ENCODE measurements at places on chromosomes 4 and X.

DNA sequence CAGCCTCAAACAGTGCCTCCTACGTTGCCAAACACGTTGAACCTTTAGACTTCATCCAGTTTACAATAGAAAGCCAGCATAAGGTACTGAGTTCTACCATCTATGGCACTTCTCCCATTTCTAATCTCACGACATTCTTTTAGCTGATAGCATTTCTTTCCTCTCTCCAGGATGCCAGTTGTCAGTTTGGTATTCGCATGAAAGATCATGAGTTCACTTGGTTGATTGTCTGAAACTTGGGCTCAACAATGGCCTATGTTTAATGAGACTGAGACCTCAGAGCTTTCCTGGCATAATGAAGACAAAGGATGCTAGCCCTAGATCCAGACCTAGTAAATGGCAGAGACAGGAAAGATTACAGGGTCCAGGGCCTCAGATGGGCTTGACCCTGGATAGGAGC, 69.2 kb upstream of the SPRY1 start:
- no peak for DNase-seq

DNA sequence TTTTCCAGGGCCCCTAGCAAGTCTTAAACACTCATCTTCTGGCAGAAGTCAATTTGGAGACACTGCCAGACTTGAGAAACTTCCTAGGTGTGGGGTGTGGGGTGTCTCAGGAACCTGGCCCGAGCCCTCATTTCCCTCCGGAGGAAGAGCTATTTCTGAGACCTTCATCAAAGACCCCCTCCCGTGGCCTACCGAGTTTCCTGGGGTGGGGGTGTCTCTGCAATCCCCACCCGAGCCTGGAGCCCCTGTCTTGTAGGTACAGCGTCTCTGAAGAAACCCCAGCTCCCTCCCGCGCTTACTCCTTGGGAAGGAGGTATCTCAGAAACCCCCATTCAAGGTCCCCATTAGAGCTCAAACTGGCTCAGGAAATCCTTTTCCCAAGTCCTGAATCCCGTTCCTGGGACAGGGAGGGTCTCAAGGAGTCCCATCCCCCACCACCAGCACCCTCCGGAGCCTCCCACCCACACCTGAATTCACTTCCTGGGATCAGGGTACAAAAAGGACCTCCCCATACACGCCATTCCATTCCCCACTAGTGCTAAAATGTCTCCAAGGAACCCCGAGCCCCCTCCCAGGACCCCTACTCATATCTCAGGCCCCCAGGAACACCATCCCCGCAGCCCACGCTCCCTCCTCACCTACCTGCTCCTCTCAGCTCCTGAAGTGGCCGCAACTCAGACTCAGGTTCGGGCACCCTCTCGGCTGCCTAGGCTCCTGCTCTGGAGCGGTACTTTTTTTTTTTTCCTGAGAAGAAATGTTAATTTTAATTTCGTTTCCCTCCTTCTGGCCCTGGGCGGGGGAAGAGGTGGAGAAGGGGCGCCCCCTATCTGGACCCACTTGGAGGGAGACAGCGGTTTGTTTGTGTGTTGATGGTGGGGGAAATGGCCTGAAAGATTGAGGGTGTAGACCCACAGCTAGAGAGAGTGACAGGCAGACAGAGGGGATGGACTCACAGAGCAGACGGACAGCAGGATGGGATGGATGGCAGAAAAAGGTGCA, 1.1 kb downstream of the SLC38A5 start:
- peak; percentile 77 for DNase-seq

- DNase-seq: no peak
These were observed 7.1 kb downstream of the ARHGEF6 start for GRCh38 chrX:136773648-136774047.

GRCh38 chrX:63720293-63720692, 64.7 kb downstream of the ARHGEF9 start:
- no peak for DNase-seq

- peak; percentile 86 for DNase-seq
These were observed 79.2 kb upstream of the NALF2 start for GRCh38 chrX:69424910-69425309.

- DNase-seq: no peak
These were observed 29.5 kb upstream of the XIAP start for GRCh38 chrX:123830309-123830708.

GRCh38 chr4:41070516-41071281, 143.6 kb downstream of the APBB2 start:
- DNase-seq: no peak

DNA sequence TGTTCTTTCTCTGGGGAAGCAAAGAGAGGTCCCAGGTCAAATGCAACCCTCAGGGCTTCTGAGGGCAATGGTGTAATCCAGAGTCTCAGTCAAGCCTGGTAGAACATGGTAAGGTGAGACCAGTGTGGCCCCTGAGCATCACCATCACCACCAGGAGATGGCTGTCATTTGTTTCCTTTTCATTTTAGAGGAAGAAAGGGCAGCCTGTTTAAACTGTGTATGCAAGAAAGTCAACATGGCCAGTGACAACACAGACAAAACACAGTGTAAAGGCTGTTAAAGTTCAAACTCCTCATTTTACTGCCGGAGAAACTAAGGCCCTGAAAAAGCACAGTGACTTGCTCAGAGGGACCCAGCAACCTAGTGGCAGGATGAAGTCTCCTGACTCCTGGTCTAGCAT, 2.0 kb upstream of the EDA start:
- DNase-seq: no peak

- DNase-seq: no peak
These were observed 35.1 kb downstream of the TEC start for GRCh38 chr4:48234575-48234974.

- DNase-seq: no peak
These were observed 41.1 kb downstream of the BMPR1B start for GRCh38 chr4:94798808-94799207.

GRCh38 chrX:19291086-19291485, 52.6 kb upstream of the PDHA1 start:
- DNase-seq: peak; percentile 2

DNA sequence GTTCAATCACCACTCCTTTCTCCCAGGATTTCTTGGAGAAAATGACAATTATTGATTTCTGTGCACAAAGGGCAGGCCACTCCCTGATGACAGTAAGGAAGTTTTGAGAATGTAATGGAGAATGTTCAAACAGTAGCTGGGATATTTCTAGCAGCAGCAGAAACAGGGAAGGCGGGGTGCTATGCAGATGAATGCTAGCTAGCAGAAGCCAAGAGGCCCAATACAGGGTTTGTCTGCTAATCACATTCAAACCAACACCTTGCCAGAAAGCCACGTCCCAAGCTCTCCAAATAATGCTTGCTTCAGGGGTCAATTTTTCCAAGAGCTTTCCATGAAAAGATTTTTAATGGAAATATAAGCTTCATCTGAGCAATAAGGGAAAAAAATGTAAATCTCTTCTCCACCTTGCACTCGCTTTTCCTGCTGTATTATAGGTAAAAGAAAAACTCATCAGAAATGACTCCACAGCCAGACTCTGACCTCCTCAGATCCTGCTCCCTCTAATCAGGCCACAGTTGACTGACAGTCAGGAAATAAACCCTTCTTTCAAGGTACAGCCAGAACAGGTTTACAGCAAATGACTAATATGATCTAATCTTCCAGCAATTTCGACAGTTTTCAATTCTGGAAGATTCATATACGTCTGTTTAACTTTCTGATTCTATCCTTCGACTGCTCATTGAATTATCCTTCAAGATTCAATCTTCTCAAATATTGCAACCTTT, 84.7 kb upstream of the PCDH19 start:
- no peak for DNase-seq

GRCh38 chrX:147559191-147559590, 352.5 kb upstream of the FMR1 start:
- DNase-seq: no peak

DNA sequence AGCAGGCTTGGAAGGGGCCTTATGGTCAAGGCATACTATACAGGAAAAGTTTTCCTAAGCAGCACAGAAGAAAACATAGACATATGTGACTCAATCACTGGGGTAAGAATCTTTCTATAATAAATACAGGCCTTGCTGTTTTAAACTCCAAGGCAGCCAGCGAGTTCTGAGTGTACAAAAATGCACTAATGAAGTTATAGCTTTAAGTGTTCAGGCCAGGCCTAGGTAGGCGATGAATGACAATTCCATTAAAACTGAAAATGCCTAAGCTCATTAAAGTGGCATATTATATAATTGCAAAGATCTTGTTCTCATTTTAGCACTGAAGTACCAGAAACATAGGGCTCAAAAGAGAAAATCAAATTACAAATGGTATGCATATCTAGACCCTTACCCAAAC, 716.4 kb upstream of the HS3ST1 start:
- DNase-seq: no peak

- no peak for DNase-seq
These were observed 116.3 kb downstream of the BMP15 start for GRCh38 chrX:51026862-51027261.

GRCh38 chr4:28523681-28524190, 1663.1 kb downstream of the STIM2 start:
- peak; percentile 87 for DNase-seq

DNA sequence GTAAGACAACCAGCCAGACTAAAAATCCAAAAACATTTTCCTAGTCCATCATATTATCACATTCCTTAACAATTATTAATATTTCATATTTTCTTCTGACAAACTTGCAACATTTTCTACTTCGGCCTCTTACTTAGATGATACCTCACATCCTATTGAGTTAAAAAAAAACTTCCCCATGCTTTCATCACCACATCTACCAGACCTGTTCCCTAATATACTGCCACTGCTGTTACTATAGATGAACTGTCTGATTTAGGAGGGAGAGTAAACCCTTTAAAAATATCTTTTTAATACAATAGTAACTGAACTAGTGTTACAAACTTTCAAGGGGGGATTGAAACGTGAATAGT, 1.5 kb downstream of the FAM200B start:
- DNase-seq: no peak

GRCh38 chrX:15679246-15679645, 14.6 kb upstream of the CLTRN start:
- DNase-seq: no peak

- DNase-seq: no peak
These were observed 163.2 kb downstream of the HHIP start for GRCh38 chr4:144809056-144809640.

- no peak for DNase-seq
These were observed 10.1 kb upstream of the SASH3 start for GRCh38 chrX:129769467-129770154.

- DNase-seq: peak; percentile 74
These were observed 30.6 kb upstream of the NSUN7 start for GRCh38 chr4:40719008-40719623.

- no peak for DNase-seq
These were observed 208.6 kb upstream of the SLC7A11 start for GRCh38 chr4:138450546-138451275.

DNA sequence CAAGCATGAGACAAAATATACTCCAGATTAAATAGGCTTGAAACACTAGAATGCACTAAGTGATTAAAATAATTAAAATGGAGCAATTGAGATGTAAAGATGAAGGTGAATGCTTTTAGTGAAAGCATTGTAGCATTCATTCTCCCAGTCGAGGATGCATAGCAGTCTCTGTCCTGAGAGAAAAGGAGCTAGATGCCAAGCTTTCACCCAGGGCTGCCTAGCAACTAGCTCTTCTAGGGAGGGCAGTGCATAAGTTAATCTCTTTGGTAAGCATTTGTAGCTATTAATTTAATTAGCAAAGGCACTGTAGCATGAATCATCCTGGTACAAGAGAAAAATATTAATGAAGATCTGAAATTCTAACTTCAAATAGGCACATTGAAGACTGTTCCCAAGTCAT, 1014.8 kb downstream of the C4orf33 start:
- peak; percentile 2 for DNase-seq

GRCh38 chrX:116379854-116380253, 56.6 kb upstream of the SLC6A14 start:
- DNase-seq: no peak

DNA sequence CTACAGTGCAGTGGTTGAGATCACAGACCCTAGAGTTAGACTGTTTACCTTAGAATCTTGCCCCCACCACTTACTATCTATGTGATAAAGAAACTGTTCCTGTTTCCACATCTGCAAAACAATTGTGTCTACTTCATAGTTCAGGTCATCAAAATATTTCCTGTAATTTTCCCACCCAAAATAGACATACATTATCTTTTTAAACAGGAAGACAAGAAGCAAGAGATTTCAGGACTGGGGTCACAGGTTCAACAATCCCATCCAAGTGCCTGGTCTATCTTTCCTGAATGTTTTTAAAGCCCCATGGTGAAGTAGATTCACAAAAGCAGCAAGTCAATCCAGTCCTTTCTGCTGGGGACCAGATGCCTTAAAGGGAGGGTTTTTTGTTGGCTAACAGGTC, 41.8 kb upstream of the CT47C1 start:
- no peak for DNase-seq

- DNase-seq: no peak
These were observed 218.6 kb downstream of the SPCS3 start for GRCh38 chr4:176538217-176538925.

DNA sequence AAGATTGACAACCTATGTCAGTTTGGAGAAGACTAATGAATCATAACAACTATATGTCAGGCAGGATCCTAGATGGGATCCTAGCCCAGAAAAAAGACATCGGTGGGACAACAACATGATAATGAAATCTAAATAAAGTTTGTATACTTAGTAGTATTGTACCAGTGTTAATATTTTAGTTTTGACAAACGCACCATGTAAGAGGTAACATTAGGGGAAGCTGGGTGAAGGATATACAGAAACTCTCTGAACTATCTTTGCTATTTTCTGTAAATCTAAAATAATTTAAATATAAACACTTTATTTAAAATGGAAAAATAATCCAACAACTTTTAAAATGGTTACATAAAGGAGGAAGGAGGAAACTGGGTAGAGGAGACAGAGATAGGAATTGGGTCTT, 105.6 kb upstream of the AP1S2 start:
- no peak for DNase-seq

- DNase-seq: no peak
These were observed 188.9 kb upstream of the DDX53 start for GRCh38 chrX:22810876-22811275.

DNA sequence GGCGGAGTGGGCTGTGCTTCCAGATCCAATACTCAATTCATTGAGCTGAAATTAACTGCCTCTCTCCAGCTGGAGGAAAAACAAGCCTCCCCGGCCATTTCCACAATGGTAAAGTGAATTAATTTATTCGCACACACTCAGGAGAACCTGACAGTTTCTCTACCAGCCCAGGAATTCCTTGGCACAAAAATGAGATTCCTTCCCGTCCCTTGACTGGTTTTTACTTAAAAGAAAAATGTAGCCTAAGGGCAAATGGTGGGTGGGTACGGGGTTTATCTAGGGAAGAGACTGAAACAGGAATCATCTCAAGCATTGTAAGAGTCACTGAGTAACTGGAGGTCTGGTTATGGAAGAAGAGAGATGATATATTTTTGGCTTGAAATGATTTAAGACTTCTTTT, 102.7 kb downstream of the VCX3A start:
- no peak for DNase-seq

- no peak for DNase-seq
These were observed 2152.9 kb downstream of the ARAP2 start for GRCh38 chr4:34091451-34091850.

GRCh38 chr4:139777757-139778156, 112.1 kb downstream of the MGST2 start:
- DNase-seq: no peak

DNA sequence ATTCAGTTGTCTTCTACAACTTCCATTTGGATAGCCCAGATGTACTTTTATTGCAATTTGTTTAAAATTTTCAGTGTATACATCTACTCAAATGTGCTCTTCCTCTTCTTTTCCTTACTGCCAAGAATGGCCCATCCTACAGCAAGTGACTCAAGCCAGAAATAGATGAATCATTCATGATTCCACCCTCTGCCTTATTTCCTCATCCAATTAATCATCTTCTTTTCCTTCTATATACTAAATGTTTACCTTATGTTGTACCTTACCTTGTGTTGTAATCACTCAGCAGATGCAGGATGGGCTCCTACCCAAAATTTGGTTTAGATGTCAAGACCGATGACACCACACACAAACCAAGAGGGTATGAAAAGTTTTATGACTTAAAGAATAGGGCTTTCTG, 437.8 kb downstream of the GRXCR1 start:
- no peak for DNase-seq

All from NCI-H524 (cell line).